ENCODE measurements at places on chromosomes 6 and 20.

DNA sequence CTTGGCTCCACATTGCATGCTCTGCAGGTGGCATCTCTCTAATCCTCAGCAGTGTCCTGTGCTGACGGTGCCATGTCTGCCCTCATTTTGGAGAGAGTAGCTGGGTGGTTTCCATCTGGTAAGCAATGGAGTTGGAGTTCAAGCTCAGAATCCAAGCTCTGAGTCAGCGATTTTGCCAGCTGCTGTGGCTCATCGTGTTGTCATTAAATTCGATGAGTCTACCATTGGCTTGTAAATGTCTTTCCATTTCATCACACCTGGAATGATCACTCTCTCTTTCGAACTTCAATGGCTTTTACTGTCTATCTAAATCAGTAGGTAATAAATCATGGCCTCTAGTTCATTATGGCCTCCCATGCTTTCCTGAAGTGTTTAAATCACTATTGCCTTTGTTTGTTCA, 378.5 kb upstream of the TSHZ2 start:
- DNase-seq: peak; percentile 51

DNA sequence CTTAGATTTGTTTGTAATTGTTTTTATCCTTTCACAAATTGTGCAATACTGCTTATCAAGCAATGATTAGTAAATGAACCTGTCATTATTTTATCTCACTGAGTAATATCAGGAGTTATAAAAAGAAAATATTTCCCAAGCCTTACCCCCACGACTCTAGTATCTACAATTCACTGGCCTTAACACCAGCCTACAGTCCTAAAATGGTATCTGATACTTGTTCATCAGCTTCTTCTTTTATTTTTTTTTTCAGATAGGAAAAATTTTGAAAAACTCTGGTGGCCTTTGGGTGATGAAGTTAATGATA, 160.8 kb upstream of the FOXA2 start:
- no peak for DNase-seq

DNA sequence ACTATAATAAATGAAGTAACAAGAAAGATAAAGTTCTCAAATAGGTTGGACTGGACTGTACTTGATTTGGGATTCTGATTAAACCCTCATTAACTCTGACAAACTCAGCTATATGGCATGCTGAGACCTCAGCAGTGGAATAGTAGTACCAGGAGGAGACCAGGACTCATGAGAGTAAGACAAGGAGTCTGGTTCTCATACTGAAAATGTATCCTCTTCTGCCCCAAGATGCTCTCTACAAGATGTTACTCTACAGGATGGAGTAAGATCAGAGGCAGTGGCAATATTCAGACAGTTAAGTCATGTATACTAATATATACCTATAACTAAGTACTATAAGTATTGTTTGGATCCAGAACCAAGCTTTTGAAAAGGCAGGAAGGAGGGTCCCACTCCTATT, 31.9 kb upstream of the SYNCRIP start:
- DNase-seq: no peak

DNA sequence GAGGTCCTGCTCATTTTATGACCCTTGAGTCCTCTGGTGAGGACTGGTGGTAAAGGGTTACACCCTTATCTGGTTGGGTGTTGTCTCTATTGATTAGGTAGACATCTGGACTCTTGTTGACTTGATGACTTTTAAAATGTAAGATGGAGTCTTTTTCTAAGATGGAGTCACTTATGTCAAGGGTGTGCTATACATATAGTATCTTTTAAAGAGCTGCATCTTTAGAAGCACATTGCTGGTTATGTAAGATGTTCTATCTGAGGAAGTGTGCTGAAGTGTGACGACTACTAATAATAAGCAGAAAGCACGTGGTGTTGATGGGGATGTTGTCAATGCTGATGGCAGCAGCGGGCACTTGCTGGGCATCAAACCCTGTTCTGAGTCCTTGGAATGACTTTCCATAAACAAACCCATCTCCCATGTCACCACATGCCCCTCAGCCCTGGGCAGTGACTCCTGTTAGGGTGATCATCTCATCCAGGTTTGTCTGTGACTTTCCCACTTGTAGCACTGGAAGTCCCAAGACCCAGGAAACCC, 229.6 kb downstream of the EYA2 start:
- DNase-seq: peak; percentile 25

DNA sequence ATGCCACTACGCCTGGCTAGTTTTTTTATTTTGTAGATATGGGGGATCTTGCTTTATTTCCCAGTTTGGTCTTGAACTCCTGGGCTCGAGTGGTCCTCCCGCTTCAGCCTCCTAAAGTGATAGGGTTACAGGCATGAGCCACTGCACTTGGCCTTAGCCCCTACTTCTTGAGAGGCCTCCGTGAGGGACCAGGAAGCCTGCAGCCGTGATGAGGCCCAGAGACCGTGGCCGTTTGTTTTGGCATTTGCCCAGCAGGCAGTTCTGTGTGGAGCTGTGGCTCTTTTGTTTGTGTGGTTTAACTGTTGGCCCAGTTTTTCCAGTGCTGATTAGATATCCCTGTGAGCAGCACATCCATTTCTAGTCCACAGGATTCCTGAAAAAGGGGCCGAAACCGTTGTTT, 39.8 kb downstream of the SRSF3 start:
- DNase-seq: peak; percentile 53

GRCh38 chr20:2880650-2881049, 7.4 kb downstream of the PTPRA start:
- no peak for DNase-seq

- no peak for DNase-seq
Measured at GRCh38 chr6:106692819-106693208, 63.4 kb downstream of the QRSL1 start.

DNA sequence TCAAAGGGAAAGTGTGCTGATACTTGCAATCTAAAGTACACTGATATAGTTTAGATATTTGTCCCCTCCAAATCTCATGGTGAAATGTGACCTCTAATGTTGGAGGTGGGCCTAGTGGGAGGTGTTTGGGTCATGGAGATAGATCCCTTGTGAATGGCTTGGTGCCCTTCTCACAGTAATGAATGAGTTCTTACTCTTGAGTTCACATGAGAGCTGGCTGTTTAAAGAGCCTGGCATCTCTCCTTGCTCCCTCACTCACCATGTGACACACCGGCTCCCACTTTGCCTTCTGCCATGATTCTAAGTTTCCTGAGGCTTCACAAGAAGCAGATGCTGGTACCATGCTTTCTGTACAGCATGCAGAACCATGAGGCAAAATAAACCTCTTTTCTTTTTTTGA, 78.1 kb downstream of the REPS1 start:
- DNase-seq: no peak

- DNase-seq: no peak
Measured at GRCh38 chr6:14058029-14058695, 59.4 kb upstream of the CD83 start.

- DNase-seq: peak; percentile 35
Measured at GRCh38 chr20:44598423-44599305, 16.3 kb downstream of the PKIG start.

DNA sequence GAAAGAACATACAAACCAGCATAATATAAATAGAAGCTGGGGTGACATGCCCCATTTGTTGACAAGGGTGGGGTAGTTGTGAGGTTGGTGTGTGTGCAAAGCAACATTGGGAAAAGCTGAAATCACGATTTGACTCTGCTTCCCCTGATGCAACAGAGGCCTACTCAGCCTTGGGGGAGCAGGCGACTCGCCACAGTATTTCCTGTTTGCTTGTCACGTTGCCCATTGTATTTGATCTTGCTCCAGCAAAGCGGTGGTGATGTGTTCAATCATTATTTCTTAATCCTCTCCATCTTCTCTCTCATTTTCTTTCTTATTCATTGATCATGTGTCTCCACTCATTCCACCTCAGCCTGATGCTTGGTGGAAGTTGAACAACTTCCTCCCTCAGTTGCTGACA, 165.8 kb upstream of the CITED2 start:
- peak; percentile 93 for DNase-seq

- DNase-seq: no peak
Measured at GRCh38 chr20:26216025-26216424, 519.4 kb upstream of the ZNF337 start.

DNA sequence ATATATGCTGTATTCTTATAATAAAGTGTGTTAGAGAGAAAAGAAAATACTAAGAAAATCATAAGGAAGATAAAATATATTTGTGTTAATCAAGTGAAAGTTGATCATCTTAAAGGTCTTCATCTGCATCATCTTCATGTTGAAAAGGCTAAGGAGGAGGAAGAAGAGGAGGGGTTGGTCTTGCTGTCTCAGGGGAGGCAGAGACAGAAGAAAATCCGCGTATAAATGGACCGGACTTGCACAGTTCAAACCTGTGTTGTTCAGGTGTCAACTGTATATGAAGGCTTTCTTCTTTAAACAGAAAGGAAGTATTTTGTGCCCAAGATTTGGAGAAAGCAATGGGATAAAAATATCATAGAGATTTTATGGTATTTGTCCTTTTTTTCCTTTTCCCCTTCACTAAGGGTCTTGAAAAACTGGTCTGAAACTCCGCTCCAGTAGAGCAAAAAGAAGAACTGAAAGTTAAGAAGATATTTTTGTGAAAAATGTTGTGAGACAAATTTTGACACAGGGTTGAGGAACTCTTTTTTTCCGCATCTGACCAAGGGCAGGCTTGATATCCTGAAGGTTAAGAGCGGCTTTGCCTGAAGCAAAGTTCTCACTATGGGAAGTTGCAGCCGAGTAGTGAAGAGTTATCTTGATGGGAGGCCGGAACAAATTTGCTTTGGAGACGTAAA, 350.7 kb downstream of the LAMA2 start:
- DNase-seq: no peak

- peak; percentile 41 for DNase-seq
Measured at GRCh38 chr20:10467681-10468339, 32.7 kb downstream of the SLX4IP start.

GRCh38 chr6:38209371-38210260, 390.1 kb downstream of the ZFAND3 start:
- DNase-seq: no peak
